DMS 273 treated with DMSO at 0.1 percent for 48 hours (cell line): ENCODE measurements at places on chromosomes 3 and 15.
A peak's percentile ranks its signal among the peaks of the same experiment; 100 is the strongest.

DNA sequence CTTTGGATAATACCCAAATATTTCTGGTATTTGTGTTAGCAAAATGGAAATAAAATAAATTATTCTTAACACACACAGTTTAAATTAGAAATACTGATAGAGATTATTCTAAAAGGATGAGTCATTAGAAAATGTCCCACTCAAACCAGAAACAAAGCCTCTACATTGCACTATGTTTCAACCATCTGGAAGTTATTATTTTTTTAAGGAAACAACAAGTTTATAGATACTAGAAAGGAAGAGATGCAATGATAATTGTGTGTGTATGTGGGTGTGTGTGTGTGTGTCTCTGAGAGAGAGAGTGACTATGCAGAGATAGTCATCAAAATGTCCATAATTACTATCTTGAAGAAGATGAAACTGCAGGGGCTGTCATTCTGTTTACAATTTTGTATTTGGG, 1340.5 kb downstream of the ROBO1 start:
- no peak for DNase-seq

DNA sequence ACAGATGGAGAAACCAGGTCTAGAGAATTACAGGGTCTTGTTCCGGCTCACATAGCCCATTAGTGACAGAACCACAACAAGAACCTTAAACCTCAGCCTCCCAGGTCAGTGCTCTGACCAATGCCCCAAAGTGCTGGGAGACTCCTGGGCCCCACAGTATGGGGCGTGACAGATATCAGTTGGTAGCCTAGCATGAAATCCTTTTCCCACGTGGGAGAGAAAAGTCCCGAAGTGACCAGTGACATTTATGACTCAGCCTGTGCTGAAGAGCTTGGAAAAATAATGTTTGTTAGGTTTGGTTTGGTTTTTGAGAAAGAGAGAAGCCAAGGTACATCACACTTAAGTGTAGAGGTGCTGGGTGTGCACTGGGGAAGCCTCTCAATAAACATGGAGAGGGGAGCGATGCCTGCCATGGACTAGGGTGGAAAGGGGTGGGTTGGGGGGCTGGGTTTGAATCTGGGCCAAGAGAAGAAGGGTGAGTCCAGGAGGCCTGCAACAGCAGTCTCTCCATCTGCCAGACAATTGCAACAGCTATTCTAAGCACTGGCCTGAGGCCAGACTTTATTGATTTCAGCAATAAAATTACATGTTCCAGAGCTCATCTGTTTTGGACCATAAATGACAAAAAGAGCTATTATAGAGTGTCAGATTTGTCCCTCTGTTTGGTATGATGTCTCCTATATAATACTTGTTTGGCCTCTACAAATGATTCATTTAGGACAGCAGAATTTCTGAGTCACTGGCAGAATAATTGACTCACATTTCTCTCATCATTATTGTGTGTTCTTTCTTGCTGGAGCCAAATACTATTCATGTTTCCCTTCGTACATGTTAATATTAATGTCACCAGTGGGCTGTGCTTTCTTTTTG, 43.4 kb downstream of the C2CD4A start:
- DNase-seq: peak; percentile 65

DNA sequence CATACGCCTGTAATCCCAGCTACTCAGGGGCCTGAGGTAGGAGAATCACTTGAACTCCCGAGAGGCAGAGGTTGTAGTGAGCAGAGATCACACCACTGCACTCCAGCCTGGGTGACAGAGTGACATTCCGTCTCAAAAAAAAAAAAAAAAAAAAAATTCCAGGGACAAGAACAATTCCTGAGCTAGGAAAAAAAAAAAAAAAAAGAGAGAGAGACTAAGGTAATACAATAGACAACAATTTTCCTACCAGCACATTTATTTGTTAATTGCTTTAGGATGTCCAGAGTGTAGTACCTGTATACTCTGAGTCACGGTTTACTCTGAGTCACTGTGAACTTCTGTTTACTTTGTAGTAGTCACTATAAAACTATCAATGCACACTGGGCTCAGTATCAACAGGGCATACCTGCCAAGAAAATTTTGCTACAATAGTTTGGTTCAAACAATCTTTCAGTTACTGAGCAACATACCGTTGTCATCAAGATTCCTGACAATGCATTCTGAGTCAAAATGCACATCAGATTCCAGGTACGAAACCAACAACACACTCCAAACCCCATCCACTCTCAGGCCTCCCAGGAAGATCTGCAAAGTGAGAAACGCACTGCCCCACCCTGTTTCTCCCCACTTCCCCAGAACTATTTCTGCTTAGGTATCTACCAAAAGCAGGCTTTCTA, 28.3 kb downstream of the IGF2BP2 start:
- no peak for DNase-seq

DNA sequence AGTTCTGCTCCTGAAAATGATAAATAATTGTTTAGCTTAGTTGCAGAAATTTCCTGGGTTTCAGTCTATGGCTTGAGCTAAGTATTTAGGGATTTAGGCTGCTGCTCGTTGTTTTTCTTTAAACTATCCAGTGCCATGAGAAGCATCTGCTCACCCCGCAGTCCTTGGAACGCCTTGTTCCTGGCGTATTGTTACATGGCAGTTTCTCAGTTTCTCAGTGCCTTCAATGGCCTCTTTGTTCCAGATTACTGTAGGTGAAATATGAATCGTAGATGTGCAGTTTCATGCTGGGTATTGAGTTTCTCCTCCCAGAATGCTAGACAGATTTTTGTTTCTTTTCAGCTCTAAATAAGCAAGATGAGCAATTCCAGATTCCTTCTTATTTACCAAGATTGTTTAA, 269.5 kb upstream of the GBE1 start:
- no peak for DNase-seq

DNA sequence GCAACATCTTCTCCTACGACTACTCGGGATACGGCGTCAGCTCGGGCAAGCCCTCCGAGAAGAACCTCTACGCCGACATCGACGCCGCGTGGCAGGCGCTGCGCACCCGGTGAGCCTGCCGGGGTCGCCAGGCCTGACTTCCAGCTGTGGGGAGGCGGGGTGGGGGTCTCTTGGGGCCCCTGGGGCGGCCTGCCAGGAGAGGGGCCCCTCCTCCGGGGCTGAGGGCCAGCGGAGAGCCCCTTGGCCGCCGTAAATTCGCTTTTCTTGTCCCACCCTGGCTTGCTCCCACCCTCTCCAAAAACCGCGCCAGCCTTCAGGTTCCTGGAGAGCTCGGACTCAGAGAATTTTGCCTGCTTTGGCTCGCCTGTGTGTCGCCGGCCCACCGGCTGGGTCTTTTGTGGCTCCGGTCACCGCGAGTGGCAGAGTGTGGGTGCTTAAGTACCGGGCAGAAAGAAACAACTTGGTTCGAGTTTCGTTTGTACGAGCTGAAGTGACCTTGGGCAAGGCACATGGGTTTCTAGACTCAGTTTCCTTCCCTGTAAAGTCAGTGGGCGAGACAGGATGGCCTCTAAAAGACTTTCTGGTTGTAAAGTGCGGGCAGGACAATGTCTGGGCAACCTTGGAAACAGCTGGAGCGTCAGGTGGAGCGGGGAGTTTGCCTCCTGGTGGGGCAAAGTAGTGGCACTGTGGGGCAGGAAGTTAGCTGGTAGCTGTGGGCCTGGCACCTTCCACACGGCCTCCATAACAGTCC, 976 bp downstream of the ABHD17C start:
- no peak for DNase-seq

GRCh38 chr3:100306695-100307094, 27.9 kb upstream of the NIT2 start:
- no peak for DNase-seq

DNA sequence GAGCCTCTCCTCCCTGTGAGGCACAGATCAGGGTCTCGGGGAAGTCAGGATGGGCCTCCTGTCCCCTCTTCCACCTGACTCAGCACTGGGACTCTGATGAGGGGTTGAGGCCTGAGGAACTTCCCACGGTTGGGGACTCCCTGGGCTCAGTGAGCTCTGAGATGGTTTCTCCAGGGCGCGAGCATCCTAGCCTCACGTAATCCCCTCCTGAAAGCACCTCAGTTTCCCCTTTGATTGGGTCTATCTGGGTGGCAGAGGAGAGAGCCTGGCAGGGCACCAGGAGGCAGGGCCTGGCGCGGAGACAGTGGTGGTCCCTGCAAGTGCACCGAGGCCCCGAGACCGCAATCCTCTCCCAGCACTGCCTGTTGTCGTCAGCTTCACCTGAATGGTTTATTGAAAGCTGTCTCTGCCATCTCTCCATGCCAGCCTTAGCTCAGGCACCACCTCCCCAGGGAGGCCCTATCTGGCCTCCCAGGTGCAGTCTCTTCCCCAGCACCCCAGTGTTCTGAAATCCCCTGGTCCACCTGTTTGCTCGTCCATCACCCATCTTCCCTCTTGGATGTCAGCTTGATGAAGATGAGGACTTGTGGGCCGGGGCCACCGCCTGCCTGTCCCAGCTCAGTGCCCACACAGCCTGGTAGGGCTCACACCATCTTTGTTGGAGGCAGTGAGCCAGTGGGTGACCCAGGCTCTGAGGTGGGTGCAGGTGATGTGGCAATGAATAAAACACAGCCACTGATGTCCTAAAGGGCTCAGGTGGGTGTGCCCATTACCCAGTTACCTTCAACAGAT, 52.2 kb upstream of the PCSK6 start:
- no peak for DNase-seq

DNA sequence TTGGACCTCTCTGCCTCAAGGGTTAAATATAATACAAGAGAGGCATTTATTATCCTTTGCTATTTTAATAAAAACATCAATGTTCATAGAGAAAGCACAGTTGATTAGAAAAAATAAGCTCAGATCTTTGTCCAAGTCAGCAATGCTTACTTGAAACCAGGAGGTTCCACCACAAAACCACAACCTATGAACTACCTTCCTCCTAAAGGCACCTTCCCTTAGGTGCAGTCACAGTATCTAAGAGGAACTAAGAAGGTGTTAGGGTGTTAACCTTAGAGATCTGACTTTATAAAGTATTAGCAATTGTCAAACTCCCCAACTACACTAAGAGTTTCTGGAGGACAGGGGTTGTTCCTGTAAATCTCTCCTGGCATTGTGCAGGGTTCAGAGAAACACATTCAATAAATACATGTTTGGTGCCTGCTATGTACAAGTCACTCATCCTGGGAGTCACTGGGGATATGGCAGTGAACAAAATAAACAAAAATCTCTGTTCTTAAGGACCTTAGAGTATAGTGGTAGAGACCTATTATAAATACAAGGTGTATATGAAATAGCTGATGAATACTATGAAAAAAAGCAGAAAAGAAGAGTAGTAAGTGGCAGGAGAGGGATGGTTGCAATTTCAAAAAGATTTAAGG, 208.6 kb downstream of the NFKBIZ start:
- DNase-seq: no peak

DNA sequence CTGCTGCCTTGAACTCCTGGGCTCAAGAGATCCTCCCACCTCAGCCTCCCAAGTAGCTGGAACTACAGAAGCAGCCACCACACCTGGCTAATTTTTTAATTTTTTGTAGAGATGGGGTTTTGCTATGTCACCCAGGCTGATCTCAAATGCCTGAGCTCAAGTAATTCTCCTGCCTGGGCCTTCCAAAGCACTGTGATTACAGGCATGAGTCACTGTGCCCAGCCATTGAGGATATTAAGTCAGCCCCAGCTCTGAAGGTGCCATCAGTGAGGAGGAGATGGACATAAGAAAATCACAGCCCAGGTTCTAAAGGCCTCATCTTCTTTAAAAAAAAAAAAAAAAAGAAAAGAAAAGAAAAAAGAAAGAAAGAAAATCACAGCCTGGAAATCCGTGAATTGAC, 26.6 kb upstream of the PSTPIP1 start:
- DNase-seq: no peak

- no peak for DNase-seq
Measured at GRCh38 chr3:12393894-12394293, 90.4 kb upstream of the TSEN2 start.

GRCh38 chr3:13011573-13012220, 61.5 kb downstream of the IQSEC1 start:
- peak; percentile 18 for DNase-seq

GRCh38 chr3:8500319-8500988, 1.2 kb upstream of the LMCD1 start:
- no peak for DNase-seq
